ENCODE measurements at places on chromosomes 4 and X.

GRCh38 chr4:19051831-19052230 is 1030.3 kb upstream of the LCORL start:
- no peak for DNase-seq

DNA sequence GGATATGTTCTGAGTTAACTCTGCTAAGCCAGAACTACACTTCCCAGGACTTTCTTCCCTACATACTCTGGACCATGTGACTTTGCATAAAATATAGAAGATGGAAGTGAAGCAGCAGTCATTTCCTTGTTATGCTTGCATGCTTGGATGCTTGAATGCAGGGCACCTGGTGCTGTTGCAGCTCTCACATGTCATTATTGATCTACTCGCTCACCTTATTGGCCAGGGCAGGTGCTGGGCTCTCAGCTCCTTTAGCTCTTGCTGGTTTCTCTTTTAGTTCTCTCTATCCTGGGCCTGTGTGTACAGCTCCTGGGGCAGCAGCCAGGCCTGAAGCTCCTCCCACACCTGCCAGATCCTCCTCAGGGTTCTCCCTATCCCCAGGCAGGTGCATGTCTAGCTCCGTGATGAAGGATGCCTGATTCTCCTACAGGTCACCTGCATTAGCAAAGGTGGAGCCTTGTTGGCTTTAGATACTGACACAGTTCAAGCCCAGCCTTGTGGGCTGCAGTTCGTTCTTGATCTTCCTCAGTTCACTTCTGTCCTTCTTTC is 53.3 kb downstream of the MED28 start:
- DNase-seq, result no peak

GRCh38 chrX:46665232-46666152 is 91.9 kb downstream of the CHST7 start:
- no peak for DNase-seq

DNA sequence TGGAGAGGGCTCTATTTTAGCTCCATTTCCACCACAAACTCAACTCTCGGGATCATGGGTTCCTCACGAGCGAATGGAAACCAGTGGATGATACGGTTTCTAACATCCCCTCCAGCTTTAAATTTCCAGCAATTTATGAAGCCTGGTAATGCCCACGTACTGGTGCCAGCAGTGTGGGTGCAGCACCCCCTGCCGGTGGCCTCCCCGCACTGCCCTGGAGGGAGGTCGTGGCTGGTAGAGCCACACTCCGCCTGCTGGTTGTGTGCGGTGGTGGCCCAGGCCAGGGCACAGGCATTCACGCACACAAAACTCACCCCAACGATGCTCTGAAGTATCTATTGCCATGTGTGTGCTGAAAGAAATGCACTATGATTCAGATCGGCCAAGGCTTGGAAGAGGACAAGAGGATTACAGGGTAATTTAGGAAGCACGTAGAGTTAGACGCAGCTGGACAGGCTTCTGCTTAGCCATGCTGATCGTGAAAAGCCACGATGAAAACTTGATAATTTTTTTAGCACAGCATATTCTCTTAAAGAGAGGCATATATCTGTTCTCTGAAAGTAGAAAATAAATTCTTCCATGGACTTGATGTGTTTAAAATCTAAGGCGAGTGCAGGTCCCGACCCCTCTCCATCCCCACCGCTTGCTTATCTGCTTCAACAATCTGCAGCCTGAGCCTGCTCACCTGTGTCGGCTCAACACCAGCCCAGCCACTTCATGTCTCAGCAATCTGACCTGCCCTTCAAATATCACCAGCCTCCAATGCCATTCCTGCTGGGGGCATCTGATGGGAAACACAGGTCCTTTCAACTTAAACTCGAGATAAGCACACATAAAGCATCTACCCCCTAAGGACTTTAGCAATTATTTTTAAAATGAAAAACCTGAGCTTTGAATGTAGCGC is 59.1 kb downstream of the SCD5 start:
- DNase-seq, result peak; percentile 38

GRCh38 chr4:168737806-168738172 is 240.9 kb downstream of the PALLD start:
- DNase-seq, result no peak

DNA sequence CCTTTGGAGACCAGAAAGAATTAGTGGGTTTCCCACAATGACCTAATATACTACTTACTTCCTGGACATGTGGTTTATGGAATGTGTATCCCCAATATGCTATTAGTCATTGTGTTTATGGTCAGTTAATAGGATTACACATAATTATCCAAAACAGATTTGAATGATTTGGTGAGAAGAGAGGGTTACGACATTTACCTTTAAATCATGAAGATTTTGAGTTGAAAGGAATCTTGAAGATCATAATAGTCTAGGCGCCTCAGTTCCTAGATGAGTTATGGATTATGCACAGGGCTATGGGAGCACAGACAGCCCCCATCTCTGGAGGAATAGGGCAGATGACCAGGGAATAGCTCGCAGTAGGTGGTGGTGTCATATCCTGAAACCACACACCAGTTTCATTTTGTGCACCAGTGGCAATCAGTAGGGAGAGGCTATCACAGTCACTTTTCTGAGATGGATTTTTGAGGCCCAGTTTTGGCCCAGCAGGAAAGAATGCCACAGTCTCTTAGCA is 61.3 kb downstream of the SEPTIN11 start:
- DNase-seq, result no peak

DNA sequence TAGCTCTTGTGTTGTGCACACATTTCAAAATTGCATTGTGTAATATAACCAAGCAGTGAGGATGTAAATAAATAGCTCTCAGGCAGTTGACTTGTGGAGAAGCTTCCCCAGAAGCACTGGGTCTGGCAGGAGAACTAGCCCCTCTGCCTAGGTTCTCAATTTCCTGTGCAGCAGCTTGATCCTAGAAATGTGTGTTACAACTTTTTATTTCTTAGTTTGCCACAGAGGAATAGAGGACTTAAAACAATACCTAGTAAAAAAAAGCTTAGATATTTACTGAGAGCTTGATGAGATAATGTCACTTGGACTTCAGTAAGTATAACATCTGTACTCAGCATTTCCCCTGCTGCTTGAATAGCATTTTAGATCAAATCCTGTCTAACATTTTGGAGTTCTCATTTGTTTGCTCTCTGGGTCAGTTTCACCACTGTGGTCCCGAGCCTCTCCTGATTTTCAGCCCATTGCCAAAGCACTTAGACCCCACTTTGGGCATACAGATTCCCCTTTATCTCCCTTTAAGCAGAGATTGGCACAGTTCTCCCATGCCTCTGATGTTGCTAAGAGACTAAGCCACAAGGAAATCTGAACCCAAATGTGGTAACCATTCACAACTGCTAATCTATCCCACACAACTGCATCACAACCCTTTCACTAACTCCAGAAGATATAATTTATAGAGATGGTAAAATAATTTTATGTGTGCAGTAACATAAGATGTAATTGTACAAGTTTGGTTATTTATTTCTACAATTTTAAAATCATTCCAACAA is 98.2 kb upstream of the NRK start:
- DNase-seq, result no peak

- no peak for DNase-seq
Measured at GRCh38 chr4:11367371-11367770, 61.3 kb downstream of the HS3ST1 start.

DNA sequence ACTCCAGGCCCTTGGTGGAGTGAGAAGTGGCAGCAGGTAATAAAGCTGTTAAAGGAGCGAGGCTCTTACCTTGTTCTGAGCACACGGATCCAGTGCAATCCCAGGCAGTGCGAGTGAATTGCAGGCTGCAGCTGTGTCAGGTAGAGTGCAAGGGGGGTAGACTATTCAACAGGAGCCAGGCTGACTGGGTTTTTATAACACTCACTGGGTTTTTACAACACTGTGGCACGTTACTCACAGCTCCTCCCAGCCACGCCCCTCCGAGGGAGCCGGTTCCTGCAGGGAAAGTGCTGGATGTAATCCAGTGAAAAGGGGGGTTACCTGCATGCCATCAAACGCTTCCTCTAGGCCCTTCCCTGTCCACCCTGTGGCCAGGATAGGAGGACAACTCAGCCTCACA is 358 bp downstream of the FGFBP1 start:
- DNase-seq, result no peak
